Daoy (cell line): ENCODE measurements at places on chromosomes 7 and 10. TPM values are rescaled to one million over a fixed set of nuclear protein-coding genes. Genes with fewer than 3 reads are reported as not detected.
A peak's percentile ranks its signal among the peaks of the same experiment; 100 is the strongest.

FGFR2 gene
- 1.6 and 1.9 TPM in 2 replicates for total RNA-seq

CLRN3 gene
- total RNA-seq = not detected in 2 replicates

PTPN12 gene
- total RNA-seq = 16.2 and 24.7 TPM in 2 replicates

FGL2 gene
- not detected in 2 replicates for total RNA-seq

DENND2A gene
- 5.4 and 6.5 TPM in 2 replicates for total RNA-seq

- no peak for DNase-seq
Measured at GRCh38 chr7:34338961-34339526, 319.0 kb upstream of the NPSR1 start.

- DNase-seq = peak; percentile 70
Measured at GRCh38 chr7:130942211-130942964, 208.4 kb upstream of the KLF14 start.

- DNase-seq = peak; percentile 57
Measured at GRCh38 chr10:77162697-77163096, 474.9 kb downstream of the KCNMA1 start.

DNA sequence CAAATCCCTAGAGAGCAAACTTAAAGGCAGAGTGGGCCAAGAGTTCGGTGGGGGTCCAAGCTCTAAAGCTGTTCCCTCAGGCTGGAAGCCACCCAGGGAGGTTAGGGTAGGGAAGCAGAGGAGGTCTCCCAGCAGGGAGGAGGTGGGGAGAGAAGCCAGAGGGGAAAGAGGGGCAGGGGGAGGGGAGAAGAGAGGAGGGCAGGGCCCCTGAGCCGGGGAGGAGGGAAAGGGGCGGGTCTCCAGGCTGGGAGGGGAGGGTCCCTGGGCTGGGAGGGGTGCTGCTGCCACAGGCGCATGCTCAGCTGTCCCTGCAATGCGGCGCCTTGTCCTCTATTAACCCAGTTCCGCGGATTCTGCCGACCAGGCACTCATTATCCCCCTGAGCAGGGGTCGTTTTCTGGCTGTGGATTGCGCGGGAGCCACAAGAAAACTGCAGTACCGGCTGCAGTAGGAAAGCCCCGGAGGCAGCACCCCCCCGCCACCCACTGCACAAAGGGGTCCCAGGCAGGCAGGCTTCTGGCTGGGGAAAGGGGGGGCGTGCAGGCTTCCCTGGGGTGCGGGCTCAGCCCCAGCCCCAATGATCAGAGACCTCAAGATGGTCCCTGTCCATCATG, 49.3 kb downstream of the CAMK2B start:
- DNase-seq = no peak

DNA sequence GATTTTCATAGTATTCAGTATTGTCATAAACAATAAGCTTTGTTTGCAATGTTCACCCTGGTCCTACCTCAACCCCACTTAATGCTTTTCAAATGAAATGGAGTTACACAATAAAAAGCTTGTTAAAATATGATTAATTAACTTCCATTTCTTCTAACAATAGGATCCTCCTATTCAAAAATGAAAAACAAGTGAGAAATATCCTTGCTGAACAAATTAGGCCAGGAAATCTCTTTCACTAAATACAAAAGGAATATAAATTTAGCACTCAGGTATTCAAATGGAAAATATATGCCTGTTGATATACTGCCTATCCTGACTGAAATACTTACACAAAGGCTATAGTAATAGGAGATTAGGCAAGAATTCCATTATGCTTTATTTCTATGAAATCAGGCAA, 323.4 kb upstream of the GRM3 start:
- DNase-seq = no peak

- DNase-seq = peak; percentile 95
Measured at GRCh38 chr7:111138193-111138569, 47.3 kb downstream of the LRRN3 start.

DNA sequence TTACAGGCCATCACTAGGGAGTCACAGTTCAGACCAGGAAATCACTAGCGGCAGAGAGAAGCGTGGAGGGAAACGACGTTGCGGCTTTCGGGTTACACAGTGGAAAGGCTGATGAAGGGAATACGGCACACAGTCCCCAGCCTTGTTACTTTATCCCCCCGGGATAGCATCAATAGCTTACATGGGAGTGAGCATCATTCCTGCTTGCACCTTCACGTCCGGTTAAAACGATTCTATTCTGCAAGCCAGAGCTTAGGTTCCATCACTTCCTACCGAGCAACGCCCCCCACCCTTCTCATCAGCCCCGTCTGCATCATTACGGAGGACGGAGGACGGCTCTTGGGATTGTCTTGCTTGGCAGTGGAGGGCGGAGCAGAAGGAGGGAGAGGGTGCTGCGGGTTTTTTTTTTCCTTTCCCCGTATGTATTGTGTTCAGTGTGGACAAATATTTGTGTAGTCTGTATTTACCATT, 124.9 kb downstream of the CLEC2L start:
- no peak for DNase-seq

DNA sequence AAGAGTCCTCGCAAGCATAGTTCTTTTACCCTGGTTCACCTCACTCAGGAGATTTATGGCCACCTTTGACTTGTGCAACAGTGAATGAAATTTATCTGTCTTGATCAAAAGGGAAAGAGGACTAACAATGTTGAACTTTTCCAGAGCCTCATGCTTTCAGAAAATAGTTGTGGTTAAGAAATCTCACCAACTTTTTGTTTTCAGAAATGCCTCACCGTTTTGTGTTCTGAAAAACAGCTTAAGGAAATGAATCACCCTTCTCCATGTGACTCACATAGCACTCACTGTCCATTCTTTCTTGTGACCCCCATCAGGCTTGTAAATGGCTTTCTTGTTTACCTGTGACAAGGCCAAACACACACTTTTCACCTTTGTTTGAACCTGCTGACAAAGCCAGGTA, 148.6 kb upstream of the FAM3C start:
- peak; percentile 95 for DNase-seq
